T-cell (primary cell): ENCODE measurements at places on chromosomes 12 and 14.
A peak's percentile ranks its signal among the peaks of the same experiment; 100 is the strongest.

DNA sequence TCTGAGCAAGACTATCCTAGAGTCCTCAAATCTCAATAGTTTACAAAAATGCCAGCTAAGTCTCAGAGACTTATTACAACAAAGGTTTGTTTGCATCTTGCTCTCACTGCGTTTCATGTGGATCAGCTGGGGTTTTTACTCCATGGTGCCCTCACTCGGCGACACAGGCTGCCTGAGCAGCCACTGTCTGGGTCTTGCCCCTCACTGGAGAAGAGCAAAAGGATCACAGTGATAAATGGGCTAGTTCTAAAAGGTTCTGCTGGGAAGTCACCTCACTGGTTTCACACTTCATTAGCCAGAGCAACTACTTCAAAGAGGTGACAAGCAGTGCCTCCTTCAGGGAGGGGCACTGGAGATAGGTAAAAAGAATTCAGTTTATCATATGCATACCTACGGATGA, 392.0 kb downstream of the RPL10L start:
- no peak for DNase-seq

GRCh38 chr12:15151161-15152091, 69.8 kb downstream of the RERG start:
- no peak for DNase-seq

DNA sequence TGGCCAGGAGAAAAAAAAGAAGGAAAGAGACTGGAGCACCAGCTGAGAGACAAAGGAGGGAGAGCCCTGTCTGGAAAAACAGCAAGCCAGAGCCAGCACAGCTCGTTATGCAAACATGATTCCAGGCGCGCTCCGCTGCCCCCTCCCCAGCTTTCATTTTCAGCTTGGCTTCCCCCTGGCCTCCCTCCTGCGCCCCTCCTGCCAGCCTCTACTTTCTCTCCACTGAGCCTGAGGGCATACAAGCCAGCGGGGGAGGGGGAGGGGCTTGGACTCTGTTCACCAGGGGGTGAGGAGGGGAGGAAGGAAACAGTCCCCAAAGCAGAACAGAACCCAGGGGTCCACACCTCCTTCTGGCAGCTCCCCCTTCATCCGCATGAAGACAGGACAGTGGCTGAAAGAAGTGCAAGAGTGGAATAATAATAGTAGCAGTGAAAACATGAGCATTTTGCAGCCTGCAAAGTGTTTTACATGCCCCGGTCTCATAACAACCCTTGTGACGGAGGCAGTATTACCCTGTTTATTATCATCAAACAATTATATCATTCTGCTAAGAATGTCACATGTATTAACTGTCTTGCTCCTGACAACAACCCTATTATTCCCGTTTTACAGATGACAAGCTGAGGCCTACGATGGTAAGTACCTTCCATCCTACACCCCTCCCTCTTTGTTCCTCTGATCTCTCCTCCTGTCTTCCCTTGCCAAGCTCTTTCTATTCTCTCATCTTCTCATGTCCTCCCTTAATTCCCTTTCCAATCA, 24.2 kb downstream of the SMUG1 start:
- no peak for DNase-seq

DNA sequence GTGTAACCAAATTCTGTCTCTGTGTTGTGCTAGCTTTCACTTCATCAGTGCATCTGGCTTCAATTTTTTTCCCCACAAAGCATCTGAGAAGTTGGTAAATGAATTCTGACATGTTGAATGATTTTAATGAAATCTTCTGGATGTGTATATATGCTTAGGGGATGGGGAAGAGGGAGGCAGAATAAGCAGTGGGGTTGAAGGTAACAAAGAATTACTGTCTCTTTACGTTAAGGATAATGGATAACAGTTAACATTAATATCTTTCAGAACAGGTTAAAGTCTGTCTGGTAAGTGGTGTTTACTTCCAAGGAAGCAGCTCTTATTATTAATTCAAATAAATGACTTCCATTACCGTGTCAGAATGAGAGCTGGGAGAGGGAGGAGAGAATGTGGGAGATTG, 261.7 kb downstream of the ERC1 start:
- DNase-seq, result no peak

DNA sequence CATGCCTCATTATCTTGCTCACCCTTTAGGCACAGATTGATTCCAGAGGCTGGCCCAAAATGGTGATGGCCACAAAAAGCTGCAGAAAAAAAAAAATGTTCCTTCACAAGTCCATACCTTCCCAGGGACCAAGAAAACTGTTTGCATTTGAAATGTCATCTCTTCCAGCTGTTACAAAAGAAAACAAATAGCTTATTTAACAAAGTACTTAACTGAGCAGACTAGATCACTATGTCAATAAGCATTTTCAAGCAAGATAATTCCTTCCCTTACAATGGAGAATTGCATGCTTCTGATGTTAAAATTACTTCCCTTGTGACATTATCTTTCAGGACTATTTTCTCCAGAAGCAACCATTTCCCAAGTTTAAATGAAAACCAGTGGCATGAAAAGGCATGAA, 377.9 kb upstream of the KITLG start:
- no peak for DNase-seq

- DNase-seq, result no peak
These were observed 320.1 kb upstream of the RTL1 start for GRCh38 chr14:101223561-101224162.

DNA sequence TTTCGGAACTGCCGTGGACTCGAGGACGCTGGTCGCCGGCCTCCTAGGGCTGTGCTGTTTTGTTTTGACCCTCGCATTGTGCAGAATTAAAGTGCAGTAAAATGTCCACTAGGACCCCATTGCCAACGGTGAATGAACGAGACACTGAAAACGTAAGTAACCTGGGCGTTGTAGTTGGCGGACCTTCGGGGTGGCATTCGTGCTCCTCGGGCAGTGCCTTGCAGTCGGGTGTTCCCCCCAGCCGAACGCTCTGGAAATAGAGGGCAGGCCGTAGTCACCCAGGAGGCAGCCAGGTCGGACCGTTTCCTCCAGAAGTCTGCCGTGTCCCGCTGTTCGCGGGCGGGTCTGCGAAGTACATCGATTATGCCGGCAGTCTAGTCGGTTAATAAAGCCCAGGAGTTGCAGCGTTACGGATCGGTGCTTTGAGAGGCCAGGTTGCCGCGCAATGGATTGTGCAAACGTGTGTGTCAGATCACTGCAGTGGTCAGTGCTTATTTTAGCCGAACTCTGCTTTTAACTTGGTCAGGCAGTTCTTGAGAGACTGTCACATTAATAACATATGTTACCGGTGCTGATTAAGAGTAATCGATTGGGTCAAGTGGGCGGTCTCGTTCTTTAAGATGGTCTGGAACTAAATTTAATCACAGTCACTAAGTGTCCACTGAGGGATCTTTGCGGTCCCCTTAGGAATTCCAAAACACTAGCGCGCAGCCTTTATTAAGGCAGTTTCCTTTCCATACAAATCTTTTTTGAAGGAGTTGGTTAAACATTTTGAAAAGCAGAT, 906 bp downstream of the MARK3 start:
- peak; percentile 32 for DNase-seq

GRCh38 chr12:7959701-7960121, 23.7 kb upstream of the SLC2A3 start:
- peak; percentile 43 for DNase-seq

DNA sequence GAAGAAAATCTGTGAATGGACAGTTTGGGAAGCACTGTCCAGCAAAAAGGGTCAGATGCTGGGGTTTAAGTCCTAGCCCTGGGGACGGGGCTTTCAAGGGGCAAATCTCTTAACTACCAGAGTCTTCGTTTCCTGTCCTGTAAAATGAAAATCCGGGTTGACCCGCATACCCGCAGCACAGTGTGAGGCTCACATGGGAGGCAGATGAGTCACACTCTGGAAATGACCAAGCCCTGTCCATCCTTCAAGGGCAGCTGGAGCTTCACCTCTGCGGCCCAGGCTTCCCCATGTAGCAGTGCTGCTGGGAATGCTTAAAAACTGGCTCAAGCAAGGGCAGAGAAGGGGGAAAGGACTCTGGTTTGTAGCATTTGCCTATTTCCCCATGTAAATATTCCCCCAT, 19.0 kb downstream of the FAM181A start:
- DNase-seq, result no peak

GRCh38 chr14:76716285-76716684, 45.0 kb upstream of the VASH1 start:
- DNase-seq, result no peak

GRCh38 chr14:61552241-61552640, 143.1 kb upstream of the HIF1A start:
- DNase-seq, result no peak

DNA sequence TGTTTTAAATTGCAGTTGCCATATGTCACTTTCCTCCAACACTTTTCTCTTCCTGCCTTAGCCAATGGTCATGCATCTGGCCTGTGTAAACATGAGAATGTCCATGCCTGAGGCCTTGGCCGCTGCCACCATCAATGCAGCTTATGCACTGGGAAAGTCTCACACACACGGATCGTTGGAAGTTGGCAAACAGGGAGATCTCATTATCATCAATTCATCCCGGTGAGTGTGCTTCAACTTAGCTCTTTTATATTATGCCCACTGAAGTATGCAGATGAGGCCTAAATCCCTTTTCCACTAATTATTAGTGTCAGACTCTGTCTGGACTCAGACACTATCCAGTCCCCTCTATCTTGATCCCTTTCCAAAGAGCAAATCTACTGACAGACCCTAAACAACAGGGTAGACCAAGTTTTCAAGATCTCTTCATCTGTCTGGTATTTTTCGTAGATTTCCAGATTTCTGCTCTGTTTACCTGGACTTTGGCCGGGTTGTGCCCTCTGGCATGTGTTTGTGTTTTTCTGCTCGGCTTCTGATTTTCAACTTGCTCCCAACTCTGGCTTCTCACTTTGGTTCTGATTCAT, 23.2 kb downstream of the AMDHD1 start:
- DNase-seq, result no peak

- DNase-seq, result no peak
These were observed 758.0 kb downstream of the BCL11B start for GRCh38 chr14:98514016-98514415.

GRCh38 chr12:62130834-62131552, 129.2 kb upstream of the USP15 start:
- no peak for DNase-seq

DNA sequence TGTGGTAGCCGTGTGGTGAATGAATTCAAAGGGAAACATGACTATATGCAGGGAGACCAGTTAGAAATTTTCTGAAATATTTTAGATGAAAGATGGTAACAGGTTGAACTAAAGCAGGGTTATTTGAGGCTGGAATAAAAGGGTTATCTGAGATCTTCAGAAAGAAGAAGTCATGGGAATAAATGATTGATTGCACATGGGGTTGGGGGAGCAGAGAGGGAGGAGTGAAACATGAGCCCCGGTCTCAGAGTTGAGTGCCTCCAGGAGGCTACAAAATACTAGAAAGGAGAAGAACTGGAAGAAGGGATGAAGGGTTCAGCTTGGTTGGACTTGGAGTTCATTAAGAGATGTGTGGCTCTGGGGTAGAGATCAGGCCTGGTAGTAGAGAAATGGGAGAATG, 16.3 kb upstream of the FGF23 start:
- no peak for DNase-seq

GRCh38 chr12:106149096-106149784, 10.5 kb upstream of the NUAK1 start:
- no peak for DNase-seq

DNA sequence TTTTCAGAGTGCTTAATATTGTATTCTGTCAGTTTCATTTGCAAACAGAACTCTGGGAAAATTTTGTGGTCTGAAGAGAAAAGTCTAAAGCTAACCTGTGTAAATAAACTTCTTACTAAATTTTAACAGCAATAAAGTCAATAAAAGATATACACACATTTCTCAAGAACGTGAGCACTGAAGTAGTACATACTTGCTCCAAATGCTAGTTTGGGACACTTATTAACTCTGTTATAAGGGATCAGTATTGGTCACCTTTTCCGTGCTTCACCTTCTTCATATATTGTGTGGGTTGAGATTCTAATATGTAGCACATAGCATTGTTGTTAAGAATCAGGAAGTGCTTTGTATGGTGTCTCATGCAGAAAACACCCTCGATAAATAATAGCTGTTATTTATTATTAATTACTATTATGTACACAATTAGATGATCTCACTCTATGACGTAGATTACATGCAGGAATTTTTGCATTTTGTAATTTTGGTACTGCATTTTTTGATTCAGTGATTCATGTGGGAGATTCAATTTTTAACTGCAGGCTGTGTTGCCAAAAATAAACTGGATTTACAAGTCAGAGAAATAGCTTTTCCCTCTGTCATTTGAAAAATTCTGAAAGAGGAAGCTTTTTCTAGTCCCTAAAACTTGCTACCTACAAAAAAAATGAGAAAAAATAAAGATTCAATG, 300.9 kb downstream of the ACSS3 start:
- no peak for DNase-seq

GRCh38 chr12:94686834-94687628, 36.7 kb upstream of the TMCC3 start:
- DNase-seq, result no peak

DNA sequence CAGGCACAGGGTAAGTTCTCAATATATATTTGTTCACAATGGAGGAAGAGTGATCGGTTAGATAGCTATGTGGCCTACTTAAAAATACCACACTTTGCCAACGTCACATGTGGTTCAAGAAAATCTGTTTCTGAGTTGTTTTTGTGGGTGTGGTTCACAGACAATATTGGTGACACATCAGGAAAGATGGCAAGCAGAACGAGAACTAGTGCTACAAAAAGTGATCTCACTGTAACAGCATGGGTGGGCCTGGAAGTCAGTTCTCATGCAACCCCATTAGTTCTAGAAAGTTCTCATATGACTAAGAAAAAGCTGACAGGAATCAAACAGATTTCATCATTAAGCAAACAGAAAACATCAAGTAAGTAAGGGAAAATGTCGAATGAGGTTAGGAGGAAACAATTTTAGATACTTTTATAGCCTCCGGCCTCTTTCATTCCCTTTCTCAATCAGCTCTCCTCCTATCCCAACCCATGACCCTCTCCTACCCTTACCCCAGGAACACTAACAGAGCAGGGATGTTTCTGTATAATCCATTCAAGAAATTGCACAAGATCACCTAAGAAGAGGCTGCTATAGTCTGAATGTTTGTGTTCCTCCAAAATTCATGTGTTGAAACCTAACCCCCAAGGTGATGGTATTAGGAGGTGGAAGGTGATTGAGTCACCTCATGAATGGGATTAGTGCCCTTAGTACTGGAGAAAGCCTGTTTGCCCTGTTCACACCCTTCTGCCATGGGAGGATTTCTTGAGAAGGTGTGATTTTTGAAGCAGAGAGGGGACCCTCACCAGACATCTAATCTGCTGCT, 15.5 kb upstream of the NTN4 start:
- DNase-seq, result no peak

- DNase-seq, result no peak
These were observed 13.4 kb downstream of the ALDH2 start for GRCh38 chr12:111780166-111780565.

GRCh38 chr12:28328967-28329366, 138.7 kb downstream of the CCDC91 start:
- no peak for DNase-seq

- no peak for DNase-seq
These were observed 101.8 kb upstream of the EGLN3 start for GRCh38 chr14:34052658-34053014.

- DNase-seq, result no peak
These were observed 152.0 kb downstream of the BCAT1 start for GRCh38 chr12:24796876-24797275.
